ENCODE measurements at places on chromosomes 7 and 10.

DNA sequence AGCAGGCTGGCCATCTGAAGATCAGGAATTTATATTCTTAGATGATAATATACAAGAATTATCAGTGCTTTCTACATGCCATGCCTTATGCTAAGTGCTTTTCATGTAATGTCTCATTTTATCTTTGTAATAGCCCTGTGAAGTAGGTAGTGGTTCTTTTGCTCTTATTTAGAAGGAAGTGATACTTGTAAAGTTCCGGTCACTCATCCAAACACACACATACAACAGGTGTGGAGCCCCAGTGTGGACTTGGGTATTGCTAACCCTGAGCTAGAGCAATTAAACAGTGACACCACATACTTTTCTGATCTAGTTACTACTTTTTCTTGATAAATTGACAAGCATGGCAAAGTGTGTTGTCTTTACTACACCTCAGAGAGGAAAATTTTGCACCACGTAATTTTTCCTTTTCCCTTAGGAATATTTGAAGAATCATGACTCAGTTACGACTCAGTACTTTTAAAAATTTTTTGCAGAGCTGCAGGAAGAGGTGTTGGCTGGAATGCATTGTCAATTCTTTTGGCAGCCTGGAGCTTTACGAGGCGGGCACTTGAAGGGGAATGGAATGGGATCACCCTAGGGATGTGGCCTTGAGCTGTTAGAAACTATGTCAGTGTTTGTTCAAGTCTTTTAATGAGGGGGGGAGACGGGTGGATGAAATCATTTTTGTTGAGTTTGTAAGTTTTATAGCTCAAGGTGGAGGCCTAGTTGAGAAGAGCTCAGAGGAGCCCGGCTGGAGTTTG is 212.5 kb upstream of the CELF2 start:
- no peak for DNase-seq

DNA sequence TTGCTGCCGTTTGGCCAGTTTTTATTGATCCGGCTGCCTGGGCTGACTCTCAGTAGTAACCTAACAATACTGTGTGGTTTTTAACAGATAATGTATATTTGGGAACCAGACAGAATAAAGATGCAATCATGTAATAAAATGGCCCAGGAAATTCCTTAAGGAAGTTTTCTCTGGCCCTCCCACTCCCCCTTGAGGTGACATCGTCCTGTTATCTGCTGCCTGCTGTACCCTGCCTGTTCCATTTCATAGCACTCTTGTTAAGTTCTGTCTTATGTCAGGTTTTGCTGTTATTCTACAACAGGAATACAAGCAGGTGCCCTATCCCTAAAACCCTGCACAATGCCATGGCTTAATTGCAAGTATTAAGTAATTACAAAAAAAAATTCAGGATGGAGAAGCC is 12.5 kb downstream of the ITGB8 start:
- DNase-seq = no peak

DNA sequence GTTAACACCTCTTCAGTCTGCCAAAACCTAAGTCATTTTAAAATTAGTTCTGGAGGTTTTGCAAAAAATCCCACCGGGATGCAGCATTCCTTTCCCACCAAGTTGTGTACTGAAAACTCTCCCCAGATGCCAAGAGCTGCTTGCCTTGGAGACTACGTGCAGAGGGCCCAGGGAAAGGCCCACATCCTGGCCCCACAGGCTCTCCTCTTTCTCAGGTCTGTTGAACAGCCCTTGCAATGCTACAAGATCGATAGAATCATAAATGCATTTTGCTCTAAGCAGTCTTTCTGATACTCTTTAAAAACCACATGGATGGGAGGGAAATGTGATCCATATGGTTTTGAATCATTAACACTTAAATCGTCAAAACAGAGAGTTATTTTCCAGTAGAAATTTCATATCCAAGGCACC is 126.7 kb upstream of the ZMIZ1 start:
- DNase-seq = no peak

DNA sequence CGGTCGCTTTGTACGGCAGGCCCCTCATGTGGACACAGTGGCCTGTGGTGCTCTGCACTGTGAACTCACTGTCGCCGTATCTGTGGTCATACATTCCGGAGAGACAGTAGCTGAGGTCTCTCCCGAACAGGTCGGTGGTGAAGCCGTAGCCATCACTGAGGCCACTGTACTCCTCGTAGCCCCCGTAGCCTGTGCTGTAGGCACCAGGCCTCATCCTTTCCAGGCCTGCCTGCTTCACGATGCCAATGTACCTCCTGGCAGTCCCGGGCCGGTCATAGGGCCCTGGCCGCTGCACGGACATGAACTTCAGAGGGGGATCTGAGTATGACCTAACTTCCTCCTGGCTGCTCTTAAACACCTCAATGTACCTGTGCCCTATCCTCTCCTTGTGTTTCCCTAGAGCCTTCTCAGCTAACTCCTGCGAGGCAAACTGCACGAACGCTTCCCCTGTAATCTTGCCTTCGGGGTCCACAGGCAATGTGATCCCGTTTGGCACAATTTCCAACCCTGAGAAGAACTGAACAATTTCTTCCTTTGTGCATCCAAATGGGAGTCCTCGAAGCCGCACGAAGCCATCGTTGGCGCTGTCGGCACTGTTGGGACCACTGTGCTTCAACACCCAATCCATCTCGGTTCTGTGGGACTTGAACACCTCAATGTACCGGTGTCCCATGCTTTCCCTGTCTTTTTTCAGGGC is 15.7 kb downstream of the FXYD4 start:
- no peak for DNase-seq

DNA sequence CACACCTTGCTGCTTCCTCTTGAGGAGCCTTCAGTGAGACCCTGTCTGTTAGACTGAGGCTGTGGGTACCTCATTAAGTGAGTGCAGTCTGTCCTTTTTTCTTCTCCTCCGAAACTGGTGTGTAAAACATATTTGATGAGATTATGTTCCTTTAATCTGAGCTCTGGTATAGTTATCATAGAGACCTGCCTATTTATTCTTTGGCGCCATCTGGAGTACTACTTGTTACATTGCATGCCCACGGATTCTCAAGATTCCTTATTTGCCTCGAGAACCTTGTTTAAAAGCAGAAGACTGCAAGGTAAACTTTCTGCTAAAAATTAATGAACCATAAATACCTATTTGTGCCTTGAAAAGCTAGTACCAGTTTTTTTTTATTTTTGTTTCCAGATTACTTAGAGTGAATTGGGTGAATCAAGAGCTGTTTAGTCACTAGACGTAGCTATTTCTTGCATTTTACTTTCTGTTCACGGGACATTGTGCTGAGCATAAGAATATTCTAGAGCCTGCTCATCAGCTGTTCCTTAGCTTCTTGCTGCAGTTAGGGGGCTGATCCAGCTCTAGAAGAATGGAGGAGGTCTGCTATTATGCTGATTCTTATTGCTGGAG is 16.9 kb upstream of the STMP1 start:
- DNase-seq = peak; percentile 62

Measured in CD4-positive, alpha-beta T cell treated with Interferon alpha-2 for 1 hour (primary cell).